CD4-positive, alpha-beta T cell treated with Interferon alpha-2 for 1 hour (primary cell): ENCODE measurements at places on chromosomes 7 and 10.

DNA sequence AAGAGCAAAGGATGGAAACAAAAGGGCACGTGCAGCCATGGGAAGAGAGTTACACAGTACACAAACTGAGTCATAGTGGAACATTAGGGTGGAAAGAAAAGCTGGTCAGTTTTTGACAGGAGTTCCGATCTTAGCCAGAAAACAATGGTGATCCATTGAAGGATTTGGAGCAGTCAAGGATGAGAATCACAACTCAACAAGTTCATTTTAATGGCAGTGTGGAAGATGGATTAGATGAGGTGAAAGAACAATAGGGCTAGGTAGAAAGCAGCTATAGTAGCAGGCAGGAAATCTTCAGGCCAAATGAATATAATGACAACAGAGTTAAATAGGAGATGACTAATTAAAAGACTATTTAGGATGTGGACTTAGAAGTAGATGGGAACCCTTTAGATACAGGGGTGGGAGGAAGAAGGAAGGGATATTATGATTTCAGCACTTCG, 136.3 kb downstream of the DOCK4 start:
- no peak for DNase-seq

DNA sequence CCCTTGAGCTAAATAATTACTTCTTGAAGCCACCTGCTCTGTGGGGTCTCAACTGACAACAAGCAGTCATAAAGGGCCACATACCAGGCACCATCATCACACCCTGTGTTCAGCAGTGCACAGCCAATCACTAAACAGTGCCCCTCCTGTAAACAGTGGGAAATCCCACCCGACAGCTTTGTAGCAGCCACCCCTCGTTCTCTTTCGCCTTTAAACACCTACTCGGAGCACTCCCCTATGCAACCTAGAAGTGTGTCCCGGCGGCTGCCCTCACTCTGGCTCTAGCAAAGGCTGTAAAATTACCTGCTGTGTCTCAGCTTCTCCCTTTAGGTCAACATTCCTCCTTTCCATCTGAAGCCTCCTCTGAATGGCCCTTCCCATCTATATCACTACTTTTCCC, 111.9 kb downstream of the TCERG1L start:
- no peak for DNase-seq

DNA sequence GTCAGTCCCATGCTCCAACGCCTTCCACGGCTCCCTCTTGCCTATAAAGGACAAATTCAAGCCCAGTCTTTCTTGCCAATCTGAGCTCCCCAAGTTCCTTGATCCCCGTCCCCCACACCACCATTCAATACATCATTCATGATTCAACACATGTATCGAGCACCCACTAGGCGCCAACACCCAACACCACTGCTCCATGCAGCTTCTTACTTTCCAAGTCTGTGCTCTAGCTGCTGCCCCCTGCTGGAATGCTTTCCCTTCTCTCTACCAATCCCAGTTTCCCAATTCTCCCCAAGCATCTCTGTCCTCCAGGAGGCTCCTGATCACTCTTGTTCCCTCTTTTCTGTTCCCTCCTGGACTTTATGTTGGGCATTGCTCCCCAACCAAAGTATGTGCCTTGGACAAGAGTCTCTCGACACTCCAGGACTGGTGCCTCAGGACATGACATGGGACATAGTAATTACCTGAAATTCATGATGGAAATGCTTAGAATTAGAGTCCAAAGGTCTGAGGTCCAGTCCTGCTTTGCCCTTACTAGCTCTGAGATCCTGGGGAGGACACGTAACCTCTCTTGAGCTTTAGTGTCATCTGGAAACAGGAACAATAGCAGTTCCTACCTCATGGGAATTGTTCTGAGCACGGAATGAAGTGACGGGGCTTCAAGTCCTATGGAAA, 172.7 kb downstream of the NEURL1 start:
- DNase-seq: no peak

GRCh38 chr7:33671531-33672262, 233.6 kb upstream of the BMPER start:
- no peak for DNase-seq

DNA sequence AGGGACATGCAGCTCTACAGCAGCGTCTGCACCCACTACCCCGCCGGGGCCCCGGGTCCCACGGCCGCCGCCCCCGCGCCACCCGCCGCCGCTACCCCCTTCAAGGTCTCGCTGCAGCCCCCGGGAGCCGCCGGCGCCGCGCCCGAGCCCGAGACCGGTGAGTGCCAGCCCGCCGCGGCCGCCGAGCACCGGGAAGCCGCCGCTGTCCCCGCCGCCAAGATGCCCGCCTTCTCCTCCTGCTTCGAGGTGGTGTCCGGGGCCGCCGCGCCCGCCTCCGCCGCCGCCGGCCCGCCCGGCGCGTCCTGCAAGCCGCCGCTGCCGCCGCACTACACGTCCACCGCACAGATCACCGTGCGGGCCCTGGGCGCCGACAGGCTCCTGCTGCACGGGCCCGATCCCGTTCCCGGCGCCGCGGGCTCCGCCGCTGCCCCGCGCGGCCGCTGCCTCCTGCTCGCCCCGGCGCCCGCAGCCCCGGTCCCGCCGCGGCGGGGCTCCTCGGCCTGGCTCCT, 631 bp downstream of the OTUD1 start:
- no peak for DNase-seq

- no peak for DNase-seq
Measured at GRCh38 chr7:39280337-39280736, 285.9 kb upstream of the YAE1 start.

- no peak for DNase-seq
Measured at GRCh38 chr7:44798649-44799305, 2.3 kb downstream of the PPIA start.

- DNase-seq: no peak
Measured at GRCh38 chr7:103560136-103560535, 114.1 kb upstream of the SLC26A5 start.

GRCh38 chr7:25626451-25627131, 398.3 kb upstream of the NPVF start:
- no peak for DNase-seq

DNA sequence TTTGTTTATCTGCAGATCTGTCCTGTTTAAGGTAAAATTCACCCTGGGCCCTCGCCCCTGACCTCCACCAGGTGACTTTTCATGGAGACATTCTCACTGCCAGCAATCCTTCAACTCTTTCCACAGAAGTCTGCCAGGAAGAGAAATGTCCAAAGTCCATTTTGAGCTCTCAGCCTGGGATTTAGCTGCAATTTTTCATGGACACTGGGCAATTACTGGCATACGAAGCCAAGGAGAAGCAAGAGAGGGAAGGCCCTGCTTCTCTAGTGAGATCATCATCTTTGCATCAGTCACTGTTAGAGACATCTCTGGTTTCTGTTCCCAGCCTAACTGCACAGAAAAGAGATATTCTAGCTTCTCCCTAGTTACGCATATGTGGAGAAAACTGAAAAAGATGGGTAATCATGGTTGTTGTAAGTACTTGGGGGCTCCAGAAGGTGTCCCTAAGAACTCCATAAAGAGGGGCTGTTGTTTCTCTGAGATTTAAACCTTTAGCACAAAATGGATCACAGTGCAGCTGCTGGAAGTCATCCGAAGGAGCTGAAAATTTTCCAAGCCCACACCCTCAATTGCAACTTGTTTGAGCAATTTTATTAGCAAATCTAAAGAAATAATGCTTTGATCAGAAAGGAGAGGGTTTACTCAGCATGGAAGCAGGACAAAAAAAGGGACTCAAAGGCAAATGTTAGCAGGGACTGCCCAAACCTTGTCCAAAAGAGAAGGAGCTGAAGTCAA, 168.9 kb downstream of the SNX10 start:
- no peak for DNase-seq

- DNase-seq: no peak
Measured at GRCh38 chr7:18624459-18624858, 128.9 kb downstream of the HDAC9 start.

GRCh38 chr7:29844559-29844958, 38.3 kb downstream of the WIPF3 start:
- no peak for DNase-seq

DNA sequence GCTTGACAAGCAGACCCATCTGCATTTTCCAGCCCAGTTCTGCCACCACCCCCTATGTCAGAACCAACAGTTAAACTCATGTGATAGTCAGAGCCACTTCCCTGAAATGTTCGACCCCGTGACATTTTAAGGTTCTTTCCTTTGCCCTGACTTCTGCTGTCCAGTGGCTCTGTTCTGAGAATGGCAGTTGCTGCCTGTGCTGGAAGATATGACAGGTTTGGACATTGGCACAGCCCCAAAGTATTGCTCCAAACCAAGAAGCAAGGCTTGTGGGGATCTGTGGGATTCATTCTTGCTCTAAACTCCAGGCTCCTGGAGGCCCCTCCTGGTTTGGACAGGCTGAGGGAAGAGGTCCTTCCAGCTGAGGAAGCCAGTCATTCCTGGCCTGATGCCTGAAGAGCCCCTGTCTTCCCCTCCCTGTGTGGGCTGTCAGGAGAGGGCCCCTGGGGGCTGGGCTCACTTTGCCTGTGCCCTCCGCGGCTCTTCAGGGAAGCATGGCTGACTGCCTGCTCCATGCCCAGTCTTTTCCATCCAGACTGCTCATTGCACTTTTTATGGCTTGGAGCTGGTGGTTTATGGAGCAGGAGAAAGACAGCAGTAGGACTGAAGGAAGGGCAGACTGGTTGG, 138.0 kb downstream of the CDH23 start:
- DNase-seq: no peak

GRCh38 chr7:26919906-26920493, 55.6 kb upstream of the SKAP2 start:
- no peak for DNase-seq

DNA sequence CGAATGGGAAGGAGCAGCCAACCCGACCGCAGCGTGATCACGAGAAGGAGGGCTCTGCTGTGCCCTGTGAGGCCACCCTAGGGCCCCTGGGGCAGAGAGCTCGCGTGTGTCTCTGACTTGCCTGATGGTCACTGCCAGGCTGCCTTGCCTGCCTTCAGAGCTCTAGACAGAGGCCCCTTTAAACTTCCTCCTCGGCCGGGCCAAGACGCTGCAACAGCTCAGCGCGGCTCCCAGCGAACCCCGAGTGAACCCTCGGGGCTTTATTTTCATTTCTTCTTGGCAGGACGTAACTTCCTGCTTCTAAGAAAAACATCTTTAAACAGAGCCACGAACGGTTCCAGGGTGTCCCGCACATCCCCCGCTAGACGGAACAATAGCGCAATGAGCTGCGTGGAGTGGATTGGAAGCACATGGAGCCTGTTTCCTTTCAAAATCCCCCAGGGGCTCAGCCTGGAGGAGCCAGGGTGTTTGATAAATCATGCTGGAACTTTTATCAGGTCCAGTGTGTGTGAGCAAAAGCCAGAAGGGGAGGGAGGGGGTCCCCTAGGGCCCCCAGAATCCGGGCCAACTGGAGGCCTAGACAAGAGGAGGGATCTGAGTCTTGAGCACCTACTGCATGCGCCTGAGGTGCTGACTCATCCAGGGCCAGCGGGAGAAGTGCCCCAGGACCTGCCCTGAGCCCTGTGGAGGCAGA, 134.1 kb upstream of the GDF10 start:
- peak; percentile 64 for DNase-seq

- DNase-seq: no peak
Measured at GRCh38 chr10:80501913-80502521, 35.7 kb upstream of the SH2D4B start.

GRCh38 chr10:69407621-69408301, 9.0 kb downstream of the TACR2 start:
- peak; percentile 28 for DNase-seq

- no peak for DNase-seq
Measured at GRCh38 chr7:150666412-150666811, 19.1 kb upstream of the GIMAP2 start.

DNA sequence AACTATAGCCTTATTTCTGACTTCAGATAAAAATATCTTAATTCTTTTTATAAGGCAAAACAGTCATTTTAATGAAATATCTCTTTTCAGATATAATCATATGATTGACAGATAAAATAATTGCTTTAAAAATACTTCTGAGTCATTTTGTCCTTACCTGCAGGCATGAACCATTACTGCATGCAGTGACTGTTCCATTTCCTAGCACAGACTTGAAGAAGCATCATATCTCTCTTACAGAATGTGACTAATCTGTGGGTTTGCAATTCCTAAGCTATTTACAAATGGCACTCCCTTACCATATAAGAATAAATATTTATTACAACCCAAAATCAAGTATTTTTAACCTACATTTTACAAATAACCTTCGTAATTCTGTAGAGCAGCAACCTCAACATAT, 120.7 kb downstream of the SRPK2 start:
- DNase-seq: no peak

DNA sequence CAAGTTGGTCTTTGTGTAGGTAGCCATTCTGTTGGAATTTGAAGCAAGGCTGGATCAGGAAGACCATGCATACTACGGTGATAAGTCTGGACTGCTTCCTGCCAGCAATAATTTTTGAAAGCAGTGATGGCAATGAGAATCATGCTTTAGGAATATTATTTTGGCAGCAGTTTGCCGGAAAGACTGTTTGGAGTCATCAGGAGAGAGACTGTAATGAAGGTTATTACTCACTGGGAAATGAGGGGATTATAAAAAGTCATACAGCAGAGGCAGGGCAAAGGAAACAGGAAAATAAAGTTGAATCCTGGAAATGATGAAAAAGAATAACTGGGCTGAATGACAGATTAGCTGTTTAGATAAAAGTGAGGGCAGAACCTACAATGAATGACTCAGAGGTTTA, 1136.8 kb upstream of the AUTS2 start:
- no peak for DNase-seq

DNA sequence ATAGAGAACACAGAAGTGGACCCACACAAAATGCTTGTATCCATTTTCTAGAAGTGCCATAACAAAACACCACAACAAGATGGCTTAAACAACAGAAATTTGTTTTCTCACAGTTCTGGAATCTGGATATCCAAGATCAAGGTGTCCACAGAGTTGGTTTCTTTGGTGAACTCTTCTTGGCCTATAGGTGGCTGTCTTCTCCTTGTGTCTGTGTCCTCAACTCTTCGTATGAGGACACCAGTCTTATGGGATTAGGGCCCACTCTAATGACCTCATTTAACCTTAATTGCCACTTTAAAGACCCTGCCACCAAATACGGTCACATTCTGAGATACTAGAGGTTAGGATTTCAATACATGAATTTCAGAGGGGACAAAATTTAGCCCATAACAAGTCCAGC, 30.8 kb upstream of the C10orf71 start:
- DNase-seq: no peak

DNA sequence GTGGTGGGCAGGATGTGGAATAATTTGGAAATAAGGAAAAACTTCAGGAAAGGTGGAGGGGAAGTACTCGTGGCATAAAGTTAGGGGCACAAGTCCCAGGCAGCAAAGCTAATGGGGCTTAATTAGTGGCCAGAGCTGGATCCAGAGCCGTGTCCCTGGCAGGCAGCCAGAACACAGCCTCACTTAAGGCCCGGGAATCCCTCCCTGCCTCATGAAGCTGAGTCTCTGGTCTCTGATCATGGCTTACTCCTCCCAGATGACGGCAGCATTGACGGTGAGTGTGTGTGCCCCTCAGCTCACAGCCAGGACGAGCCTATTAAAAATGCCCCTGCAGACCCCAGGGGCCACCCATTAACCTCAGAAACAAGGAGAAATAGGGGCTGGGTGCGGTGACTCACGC, 48.2 kb upstream of the NPTX2 start:
- no peak for DNase-seq

DNA sequence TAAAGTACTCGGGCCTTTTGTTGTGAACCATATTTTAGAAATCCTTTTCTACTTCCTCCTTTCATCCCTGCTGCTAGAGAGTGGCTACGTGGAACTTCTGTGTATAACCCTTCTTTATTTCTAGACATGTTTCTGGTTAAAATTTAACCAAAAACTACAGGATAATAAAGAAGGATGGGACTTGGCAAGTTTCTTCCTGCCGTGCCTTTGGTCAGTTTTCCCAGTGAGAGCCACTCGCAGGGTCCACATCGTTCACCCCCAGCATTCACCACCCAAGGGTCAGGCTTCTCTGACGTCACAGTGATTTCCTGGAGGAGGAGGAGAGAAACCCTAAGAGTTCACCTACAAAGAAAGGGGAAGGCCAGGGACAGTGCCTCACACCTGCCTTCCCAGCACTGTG, 45.4 kb downstream of the NKX6-2 start:
- no peak for DNase-seq
